ENCODE measurements at places on chromosomes 12 and 14.

DNA sequence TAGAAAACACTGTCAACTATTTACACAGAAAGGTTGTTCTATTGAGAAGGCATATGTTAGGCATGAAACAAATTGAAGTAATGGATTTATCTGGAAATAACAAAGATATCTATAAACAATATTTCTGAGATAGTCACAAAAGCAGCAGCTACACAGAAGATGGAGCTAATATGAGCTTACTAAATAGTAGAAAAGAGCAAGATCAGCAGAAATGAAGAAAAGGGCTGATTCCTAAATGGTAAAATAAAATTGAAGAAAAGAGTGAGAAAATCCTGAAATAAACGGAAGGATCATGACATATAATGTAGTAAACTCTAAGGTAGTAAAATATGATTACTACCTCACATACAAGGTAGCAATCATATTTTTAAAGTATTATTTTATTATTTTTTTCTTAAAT is 1263.9 kb downstream of the FSCB start:
- DNase-seq, result no peak

DNA sequence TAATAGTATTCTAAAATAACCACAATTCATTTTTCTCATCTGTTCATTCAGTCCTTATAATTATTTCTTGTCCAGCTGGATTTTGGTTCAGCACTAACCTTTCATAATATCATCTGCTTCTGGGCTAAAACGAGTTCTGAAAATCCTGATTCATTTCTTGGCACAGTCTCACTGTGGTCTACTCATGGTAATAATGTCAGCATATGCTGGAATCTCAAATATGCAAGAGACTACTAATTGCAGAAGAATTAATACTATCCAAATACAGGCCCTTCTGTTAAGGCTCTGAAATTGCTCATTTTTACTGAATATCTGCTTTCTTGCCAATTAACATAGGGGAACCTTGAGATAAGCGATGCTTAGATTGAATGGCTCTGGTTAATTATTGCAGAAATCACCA is 597.1 kb downstream of the RPL10L start:
- no peak for DNase-seq

DNA sequence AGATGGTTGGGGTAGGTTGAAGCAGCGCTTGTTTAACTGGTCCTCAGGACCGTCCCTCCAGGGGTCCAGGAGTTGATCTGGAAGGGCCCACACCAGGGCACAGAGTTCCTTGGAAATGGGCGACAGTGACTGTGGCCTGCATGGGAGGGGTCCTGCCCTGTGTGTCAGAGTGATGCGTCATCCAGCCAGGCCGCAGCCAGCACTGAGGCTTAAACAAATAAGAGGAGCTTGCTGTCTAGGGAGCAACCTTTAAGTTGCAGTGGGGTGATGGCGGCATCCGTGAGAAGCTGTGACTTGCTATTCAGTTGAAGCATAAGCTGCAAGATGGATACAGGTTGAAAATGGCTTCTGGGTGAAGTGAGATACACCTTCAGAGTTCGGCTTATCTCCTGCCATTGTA is 20.2 kb downstream of the DCAF4 start:
- no peak for DNase-seq

DNA sequence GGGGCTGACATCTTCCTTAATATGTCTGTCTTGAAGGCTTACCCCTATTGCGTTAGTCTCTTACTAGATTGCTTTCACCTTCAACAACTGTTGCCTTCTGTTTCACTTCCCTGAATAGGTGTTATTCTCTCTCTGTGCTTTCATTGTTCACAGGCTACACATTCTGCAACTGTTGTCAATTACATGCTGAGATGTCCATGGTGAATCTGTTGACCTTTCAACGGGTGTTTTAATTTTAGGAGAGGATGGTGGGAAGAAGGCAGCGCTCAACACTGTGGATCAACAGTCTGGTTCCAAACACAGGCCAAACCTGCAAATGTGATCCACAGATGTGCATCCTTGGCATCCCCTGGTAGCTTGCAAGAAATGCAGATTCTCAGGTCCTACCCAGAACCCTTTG is 101.9 kb downstream of the DACT1 start:
- DNase-seq, result no peak

GRCh38 chr12:74515849-74516248 is 21.8 kb upstream of the ATXN7L3B start:
- DNase-seq, result no peak

- no peak for DNase-seq
Measured at GRCh38 chr12:48119834-48120195, 651 bp downstream of the PFKM start.

DNA sequence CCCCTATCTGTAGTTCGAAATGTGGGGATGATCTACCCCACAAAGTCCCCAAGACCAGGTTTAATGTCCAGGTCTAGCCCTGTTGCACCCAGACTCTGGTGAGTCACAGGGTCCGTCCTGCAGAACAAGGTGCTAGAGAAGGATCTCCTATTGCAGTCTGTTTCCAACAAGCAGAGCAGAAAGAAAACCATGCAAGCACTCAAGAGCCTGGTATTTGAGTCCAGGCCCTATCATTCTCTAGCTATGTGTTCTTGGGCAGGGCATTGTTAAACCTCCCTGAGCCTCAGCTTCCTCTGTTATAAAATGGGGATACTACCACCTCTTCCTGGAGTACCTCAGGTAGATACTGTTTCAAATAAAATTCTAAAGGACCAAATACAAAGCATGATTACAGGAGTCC is 24.4 kb downstream of the MAP3K9 start:
- DNase-seq, result no peak

GRCh38 chr12:14959126-14959440 is 2.3 kb downstream of the ARHGDIB start:
- DNase-seq, result no peak

GRCh38 chr12:132200800-132201199 is 56.5 kb downstream of the NOC4L start:
- DNase-seq, result no peak

GRCh38 chr12:132955094-132956010 is 754 bp downstream of the ZNF605 start:
- no peak for DNase-seq

- DNase-seq, result no peak
Measured at GRCh38 chr12:57940052-57940914, 1.1 kb upstream of the ATP23 start.

GRCh38 chr12:9649532-9649940 is 20.0 kb upstream of the CLEC2D start:
- no peak for DNase-seq

- no peak for DNase-seq
Measured at GRCh38 chr14:68234101-68234905, 414.7 kb downstream of the RAD51B start.

GRCh38 chr14:58947814-58948445 is 240.5 kb upstream of the DAAM1 start:
- no peak for DNase-seq

- DNase-seq, result no peak
Measured at GRCh38 chr12:63023926-63024325, 89.0 kb upstream of the PPM1H start.

- DNase-seq, result no peak
Measured at GRCh38 chr14:37230551-37231194, 32.9 kb downstream of the MIPOL1 start.

DNA sequence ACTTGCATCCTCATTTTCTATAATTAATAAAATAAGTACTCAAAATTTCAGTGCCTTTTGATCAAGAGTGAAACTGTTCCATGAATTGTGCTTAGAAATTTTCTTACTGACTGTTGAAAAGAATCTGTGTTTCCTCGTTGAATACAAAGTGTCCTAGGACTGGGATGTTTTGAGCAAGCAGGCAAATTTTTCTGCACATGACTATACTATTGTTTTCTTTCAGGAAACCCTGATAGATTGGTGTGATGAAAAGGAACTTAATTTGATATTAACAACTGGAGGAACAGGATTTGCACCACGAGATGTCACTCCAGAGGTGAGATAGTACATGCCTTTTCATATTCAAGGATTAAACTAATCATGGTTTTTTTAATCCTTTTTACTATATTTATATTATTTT is 316.3 kb downstream of the GPHN start:
- no peak for DNase-seq

DNA sequence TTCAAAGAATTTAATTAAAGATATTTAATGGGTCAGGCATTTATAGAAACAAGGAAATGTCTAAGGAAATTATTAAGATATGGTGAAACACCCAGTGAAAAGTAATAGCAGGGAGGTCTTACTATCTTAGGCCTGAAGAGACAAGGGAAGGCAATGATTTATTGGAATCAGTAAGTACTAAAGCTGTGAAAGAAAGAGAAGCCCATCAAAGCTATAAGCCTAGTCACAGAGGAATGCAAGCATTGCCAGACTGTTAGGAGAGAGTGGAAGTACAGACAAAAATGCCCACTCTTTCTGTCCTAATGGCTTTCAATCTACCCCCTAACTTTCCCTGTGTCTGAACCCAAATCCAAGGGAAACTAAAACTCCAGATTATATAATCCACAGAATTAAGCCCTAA is 69.2 kb upstream of the PIK3C2G start:
- DNase-seq, result no peak

- DNase-seq, result no peak
Measured at GRCh38 chr14:71013551-71014192, 106.4 kb downstream of the PCNX1 start.

- no peak for DNase-seq
Measured at GRCh38 chr14:104048758-104049507, 36.6 kb upstream of the ASPG start.

DNA sequence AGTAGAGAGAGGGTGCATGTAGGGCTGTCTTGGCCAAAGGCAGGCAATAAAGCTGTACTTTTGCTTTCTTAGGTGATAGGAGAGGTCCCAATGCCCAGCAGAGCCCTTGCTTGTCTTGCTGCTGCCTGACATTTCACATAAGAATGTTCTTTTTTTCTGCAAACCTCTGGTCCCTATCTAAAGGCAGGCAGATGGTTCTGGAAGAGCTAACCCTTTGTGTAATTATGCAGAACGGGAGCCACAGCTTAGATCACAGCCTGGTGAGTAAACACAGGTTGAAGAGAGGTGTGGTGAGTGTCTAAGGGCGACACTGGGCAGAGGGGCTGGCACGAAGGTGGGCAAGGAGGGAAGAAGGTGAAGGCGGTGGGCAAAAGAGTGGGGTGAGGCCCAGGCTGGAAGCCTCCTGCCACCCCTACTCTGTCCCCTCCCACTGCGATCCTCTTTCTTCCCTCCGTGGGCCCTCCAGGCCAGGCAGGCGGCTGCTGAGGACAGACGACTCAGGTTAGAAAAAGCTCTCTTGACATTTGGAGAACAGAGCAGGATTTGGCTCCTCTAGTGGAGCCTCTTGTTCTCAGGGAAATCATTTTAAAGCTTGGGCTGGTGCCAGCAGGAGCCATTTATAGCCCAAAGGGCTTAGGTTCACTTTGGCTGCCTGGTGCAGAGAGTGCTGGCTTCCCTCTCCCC is 42.8 kb downstream of the PRMT8 start:
- peak; percentile 52 for DNase-seq

DNA sequence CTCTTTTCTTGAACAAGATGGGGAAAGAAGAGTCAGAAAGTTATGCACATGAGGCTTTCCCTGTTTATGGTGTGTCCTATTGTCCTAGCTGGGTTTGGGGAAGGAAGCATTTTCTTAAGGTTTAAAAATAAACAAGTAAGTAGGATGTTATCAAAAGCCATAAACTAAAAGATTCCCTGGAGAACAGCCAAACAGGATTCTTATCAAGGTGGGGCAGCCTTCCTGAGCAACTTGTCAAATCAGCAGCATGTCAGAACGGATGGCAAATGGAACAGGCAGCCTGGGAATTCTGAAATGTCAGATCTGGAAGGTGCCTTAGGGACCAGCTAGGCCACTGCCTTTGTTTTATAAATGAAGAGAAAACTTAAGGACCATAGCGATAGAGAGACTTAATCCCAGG is 152.2 kb upstream of the RGS6 start:
- DNase-seq, result no peak

DNA sequence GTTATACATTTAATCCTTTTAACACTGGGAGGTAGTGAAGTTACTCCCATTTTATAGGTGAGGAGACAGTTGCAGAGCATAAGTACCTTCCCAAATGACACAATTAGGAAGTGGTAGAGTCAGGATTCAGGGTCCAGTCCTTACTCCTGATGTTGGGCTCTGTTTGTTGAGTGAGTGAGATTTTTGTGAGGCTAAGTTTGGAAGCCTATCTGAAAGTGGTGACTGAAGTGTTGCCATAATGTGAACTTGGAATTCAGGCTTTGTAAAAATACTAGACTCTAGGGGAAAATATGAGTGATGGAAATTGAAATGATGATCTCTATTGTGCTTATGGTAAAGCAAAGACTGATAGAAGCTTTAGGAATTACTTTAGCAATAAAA is 2.2 kb downstream of the NUDT4 start:
- DNase-seq, result no peak
